ENCODE measurements at places on chromosomes 16 and 17.
A peak's percentile ranks its signal among the peaks of the same experiment; 100 is the strongest.

DNA sequence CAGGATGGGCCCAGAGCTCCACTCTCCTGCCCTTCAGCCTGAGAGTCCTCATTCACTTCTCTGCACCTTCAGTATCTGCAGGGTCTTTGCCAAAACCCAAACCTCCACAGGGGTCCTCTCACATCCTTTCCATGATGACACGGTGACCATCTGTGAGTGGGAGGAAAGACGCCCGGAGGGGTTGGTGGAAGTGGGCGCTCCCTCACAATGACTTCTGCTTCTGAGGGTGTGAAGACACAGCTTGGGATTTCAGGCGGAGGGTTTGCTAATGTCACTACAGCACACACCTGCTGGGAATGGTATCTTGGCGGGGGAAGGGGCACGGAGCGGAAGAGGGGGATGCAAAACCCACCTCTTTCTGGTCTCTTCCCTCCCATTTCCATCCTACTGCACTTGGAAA lies 115.1 kb upstream of the SDK2 start:
- no peaks in the 10 kb centered on the region for H3K4me1 ChIP-seq
- no peaks in the 10 kb centered on the region for H3K36me3 ChIP-seq
- H3K4me3 ChIP-seq, result no peak overlapping the region

DNA sequence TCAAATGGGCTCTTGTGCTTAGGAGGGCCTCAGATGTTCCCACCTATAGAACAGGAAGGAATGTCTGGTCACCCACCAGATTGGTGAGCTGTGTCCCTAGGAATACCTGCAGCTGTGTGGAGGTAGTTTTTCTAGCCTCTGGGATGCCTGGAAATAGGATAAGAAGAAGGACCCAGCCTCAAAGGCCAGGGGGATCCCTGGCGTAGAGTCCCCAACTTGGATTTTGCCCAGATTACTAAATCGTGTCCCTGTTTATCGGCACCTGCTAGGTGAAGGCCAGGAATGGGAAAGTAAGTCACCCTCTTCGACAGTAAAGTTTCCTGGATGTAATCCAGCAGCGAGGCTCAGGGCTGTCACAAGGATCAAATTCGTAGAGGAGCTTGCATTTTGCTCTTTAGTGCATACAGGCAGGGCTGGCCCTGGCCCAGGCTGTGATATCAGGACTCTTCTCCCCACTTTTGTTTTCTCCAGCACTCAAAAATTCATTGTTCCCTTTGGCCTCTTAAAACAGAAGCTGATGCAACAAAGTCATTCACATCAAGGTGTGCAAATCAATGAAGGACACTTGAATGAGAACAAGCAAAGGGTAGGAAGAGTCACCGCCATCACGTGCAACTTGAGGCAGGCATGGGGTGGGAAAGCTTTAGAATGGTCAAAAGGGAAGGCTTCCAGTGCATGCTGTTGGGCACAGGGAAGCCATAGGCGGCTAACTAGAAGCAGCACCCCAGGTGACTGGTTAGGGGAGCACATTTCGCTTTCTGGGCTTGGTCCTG lies 7.5 kb downstream of the SLC13A2 start:
- H3K4me3 ChIP-seq, result no peak overlapping the region
- no peaks in the 10 kb centered on the region for H3K36me3 ChIP-seq
- DNase-seq, result no peak
- H3K27me3 ChIP-seq, result no peaks in the 10 kb centered on the region

GRCh38 chr16:50509521-50510341 lies 38.5 kb upstream of the NKD1 start:
- H3K27me3 ChIP-seq, result no peaks in the 10 kb centered on the region
- no peak overlapping the region for H3K27ac ChIP-seq
- H3K4me3 ChIP-seq, result no peak overlapping the region
- no peaks in the 10 kb centered on the region for H3K36me3 ChIP-seq
- peak; percentile 70 for DNase-seq

DNA sequence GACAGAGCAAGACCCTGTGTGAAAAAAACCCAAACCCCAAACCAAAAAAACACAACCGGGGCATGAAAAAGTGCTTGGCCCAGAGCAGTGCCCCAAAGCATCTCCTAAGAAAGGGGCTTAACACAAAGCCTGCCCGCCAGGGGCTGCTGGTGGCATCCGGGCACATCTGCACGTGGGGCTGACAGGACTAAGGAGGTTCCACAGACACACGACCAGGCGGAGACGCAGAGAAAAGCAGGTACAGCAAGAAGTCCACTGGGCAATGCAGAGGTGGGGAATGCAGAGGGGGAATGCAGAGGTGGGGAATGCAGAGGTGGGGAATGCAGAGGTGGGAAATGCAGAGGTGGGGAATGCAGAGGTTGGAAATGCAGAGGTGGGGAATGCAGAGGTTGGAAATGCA lies 109.2 kb downstream of the ZNF778 start:
- H3K27ac ChIP-seq, result peak overlapping the region; percentile 74
- no peaks in the 10 kb centered on the region for H3K36me3 ChIP-seq
- peaks cover 82% of the 10 kb centered on the region for H3K4me1 ChIP-seq
- no peak overlapping the region for H3K4me3 ChIP-seq
- no peak for DNase-seq

DNA sequence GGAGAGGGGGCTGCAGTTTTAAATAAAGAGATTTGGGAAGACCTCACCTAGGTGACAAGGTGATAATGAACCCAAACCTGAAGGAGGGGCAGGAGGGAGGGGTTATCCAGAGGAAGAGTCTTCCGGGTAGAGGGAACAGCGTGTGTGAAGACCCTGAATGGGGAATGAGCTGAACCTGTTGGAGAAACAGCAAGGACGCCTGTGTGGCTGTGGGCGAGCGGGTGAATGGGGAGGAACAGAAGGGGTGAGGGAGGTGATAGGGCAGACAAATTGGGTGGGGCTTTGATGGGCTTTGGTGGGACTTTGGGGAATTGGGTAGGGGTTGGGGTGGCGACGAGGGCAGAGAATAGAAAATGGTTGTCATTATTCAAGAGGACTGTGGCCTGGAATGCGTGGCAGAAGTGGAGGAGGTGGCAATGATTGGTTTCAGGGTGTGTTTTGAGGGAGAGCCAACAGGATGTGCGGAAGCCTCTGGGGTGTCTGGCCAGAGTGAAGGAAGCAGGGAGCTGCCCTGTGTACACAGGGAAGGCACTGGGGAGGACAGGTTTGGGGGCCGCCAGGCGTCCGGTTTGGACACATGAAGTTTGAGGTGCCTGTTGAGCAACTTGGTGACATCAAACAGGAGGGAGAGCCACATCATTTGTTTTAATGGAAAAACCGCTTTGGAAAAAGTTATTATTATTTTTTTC lies 48.7 kb downstream of the NKD1 start:
- DNase-seq, result no peak
- peaks cover 28% of the 10 kb centered on the region for H3K4me1 ChIP-seq
- H3K4me3 ChIP-seq, result no peak overlapping the region
- H3K36me3 ChIP-seq, result no peaks in the 10 kb centered on the region
- no peak overlapping the region for H3K27ac ChIP-seq

DNA sequence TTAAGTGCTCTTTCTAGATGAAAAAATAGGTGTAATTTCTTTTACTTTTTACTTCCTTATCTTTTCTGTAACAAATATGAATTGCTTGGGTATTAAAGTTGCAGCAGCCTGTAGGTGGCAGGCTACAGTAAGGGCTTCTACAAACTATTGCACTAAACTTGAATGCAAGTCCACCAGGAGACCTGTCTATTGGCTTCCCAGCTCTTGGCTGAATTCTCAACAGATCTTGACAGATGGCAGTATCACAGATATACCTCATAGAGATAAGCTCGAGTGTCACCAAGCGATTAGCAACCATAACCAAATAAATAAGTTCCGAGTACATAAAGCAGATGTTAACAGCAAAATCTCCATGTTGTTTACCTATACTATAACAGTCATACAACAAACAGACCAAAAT lies 5.9 kb downstream of the BBS2 start:
- H3K4me3 ChIP-seq, result no peak overlapping the region
- no peak for DNase-seq
- peaks cover 44% of the 10 kb centered on the region for H3K4me1 ChIP-seq
- no peaks in the 10 kb centered on the region for H3K27me3 ChIP-seq
- H3K27ac ChIP-seq, result peak overlapping the region; percentile 21
- peaks cover 25% of the 10 kb centered on the region for H3K36me3 ChIP-seq

- H3K4me1 ChIP-seq, result no peaks in the 10 kb centered on the region
- no peak overlapping the region for H3K27ac ChIP-seq
- no peaks in the 10 kb centered on the region for H3K36me3 ChIP-seq
- H3K27me3 ChIP-seq, result no peaks in the 10 kb centered on the region
- no peak for DNase-seq
- no peak overlapping the region for H3K4me3 ChIP-seq
Measured at GRCh38 chr16:11484691-11485258, 101.9 kb downstream of the LITAF start.
